ENCODE measurements at places on chromosomes 2 and 18.

DNA sequence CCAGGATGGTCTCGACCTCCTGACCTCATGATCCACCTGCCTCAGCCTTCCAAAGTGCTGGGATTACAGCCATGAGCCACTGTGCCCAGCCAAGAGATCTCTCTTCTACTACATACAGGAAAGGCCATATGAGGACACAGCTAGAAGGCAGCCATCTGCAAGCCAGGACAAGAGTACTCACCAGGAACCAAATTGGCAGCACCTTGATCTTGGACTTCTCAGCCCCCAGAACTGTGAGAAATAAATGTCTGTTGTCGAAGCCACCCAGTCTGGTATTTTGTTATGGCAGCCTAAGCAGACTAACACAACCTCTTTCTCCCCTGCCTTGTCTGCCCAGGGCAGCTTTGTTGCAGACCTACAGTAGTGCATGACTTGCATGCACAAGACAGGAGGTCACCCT is 211.3 kb upstream of the HAAO start:
- DNase-seq, result no peak

DNA sequence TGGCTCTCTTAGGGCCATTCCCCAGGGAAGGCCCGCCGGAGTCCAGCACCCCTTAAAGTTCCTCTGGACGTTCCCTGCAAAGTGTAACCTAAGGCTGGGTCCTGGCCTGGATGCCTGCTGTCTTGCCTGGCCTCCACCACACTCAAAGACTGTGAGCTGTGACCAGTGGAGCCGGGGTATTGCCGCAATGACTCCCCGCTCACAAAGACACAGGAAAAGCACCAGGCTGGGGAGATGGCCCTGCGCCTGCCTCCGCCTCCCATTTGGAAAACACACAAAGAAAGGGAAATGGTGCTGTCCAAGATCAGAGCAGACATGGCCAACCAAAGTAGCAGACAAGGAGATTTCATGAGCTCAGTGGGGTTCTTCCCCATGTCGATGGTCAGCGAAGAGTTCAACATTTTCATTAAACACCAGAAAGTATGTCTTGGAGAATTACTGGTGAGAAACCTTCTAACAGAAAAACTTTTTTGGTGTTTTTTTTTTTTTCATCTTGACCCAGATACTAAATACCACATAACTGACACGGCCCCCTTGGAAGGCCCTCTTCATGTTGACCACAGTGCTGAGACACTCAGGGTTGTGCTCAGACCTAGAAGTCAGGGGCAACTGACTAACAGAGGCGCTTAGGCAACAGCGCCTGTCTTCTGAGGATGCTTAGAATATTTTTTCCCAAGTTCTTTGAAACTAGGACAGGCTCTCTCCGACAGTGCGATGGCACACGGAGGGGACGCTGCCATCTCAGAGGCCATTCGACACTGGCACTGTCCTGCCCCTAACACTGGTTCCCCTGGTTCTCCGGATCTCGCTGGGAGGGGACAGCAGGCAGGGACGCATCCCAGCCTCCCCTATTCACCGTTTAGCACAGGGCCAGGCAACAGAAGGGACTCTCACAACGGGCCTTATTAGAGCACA is 226.4 kb upstream of the ID2 start:
- no peak for DNase-seq

DNA sequence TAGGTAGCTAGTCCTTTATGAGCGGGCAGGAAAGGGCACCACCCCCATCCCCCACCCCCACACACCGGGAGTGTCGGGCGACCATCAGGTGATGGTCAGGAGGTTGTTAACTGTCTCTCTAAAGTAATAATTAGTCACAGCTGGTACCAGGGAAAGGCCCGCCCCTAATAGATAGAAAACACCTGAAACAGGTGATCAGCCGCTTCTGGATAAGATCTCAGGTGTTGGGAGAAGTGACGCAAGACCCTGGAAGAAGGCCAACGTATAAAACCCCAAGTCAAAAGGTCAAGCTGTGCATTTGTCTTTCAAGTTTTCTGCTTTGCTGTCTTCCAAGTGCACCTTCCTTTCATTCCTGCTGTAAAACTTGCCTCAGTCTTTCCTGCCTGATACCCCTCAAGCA is 59.6 kb upstream of the LINC00305 start:
- DNase-seq, result no peak

DNA sequence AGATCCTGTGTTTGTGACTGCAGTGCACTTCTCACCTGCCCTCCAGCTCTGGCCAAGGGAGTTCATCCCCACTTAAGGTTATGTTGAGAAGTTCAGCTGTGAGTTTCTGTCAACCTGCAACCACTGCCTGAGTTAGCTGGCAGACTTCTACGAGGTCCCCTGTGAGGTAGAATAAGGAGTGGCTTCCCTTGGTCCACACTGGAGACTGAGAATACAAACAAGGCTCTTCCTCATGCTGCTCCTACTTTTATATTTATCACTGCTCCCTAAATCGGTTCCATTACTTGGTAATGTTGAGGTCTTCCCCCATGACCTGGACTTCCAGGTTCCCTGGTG is 353.2 kb upstream of the CWC22 start:
- DNase-seq, result no peak

- DNase-seq, result no peak
Measured at GRCh38 chr2:101430156-101430555, 42.9 kb upstream of the CREG2 start.

DNA sequence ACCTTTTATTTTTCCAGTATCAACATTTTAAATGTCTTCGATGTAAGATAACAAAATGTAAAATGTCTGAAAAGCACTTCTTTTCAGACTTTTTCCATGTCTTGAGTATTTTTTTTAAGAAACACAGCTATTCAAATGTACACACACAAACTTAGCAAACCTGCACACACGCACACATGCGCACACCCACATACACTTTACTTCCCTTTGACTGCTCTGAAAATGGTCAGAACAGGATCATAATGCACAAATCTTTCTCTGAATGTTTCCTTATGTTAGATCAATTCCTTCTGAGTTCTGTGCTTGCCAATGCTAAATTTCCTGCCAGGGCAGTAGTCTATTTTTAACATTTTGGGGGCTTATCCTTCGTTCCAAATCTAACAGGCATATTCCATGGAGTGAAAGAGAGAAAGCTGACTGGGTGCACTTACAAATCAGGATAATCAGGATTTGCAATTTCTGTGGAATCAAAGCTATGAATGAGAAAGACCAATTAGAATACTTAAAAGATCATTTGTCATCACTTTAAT is 136.3 kb downstream of the ZEB2 start:
- no peak for DNase-seq

DNA sequence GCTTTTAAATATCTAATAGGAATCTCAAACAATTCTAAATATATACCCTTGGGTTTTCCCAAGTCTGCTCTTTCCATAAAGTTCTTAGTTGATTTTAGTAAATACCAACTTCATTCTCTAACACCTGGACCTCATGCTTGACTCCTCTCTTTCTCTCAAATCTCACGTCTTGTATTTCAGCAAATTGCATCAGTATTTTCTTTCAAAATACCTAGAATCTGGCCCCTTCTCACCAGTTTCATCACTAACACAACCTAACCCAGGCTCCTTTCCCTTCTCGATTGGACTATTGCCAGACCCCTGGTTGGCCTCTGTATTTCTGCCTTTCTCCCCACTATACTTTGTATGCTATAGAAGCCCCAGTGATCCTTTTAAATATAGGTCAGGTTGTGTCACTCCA is 23.0 kb upstream of the FAM171B start:
- DNase-seq, result no peak

DNA sequence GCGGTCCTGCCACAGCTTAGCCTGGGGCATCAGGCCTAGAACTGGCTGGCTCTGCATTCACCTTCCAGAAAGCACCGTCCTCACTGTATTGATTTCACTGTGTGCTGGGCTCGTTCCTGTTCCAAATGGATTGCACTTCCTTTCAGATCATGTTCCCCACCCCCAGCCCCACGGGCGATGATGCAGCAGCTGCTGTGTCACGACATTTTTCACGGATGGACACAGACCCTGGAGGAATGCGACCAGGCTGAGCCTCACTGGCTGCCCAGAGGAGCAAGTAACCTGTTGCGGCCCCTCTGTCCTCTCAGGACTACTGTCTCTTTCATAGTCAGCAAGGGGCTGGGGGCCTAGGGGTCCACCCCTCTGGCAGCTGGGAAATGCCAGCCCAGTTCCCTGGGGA is 50.3 kb downstream of the CAPN13 start:
- DNase-seq, result no peak

GRCh38 chr2:160968183-160968582 is 192.0 kb upstream of the TANK start:
- DNase-seq, result no peak

DNA sequence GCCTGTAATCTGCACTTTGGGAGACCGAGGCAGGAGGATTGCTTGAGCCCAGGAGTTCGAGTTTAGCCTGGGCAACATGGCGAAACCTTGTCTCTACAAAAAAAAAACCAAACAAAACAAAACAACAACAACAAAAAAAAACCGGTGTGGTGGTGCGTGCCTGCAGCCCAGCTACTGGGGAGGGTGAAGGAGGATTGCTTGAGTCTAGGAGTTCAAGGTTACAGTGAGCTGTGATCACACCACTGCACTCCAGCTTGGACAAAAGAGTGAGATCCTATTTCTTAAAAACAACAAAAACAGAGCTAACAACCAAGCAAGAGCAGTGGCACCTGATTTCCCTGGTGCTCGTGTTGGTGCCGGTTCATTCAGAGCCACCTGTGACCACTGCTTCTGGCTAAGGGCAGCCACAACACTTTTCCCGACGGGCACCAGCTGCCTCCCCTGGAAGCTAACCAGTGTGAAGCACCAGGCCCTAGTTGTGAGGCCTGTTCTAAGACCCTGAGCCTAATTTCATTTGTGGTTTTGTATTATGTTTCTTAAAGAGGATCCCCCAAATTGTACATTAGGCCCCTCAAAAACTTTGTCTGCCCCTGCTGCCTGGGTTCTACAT is 1.3 kb downstream of the AOX1 start:
- DNase-seq, result no peak

- DNase-seq, result no peak
Measured at GRCh38 chr2:62669180-62669579, 36.3 kb upstream of the EHBP1 start.

GRCh38 chr2:60806988-60807681 is 51.1 kb downstream of the PAPOLG start:
- peak; percentile 38 for DNase-seq

DNA sequence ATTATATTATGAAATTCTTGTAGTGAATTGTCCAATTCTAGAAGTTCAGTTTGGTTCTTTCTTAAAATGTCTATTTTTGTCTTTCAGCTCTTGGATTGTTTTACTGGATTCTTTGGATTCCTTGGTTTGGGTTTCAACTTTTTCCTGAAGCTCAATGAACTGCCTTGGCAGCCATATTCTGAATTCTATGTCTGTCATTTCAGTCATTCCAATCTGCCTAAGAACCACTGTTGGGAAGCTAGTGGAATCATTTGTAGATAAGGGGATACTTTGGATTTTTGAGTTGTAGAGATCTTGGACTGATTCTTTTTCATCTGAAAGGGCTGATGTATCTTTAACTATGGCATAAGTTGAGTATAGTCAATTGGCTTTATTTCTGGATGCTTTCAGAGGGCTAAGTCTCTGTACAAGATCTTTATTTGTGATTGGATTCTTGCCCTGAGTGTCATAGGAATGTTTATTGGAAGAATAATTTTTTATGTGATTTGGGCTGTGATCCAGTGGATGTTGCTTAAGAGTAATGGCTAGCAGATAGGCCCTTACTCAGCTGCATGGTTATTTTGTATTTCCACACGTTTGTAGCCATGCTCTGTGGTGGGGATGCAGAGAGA is 42.3 kb downstream of the SERPINB7 start:
- DNase-seq, result no peak

- no peak for DNase-seq
Measured at GRCh38 chr2:172467382-172467781, 40.0 kb downstream of the ITGA6 start.

DNA sequence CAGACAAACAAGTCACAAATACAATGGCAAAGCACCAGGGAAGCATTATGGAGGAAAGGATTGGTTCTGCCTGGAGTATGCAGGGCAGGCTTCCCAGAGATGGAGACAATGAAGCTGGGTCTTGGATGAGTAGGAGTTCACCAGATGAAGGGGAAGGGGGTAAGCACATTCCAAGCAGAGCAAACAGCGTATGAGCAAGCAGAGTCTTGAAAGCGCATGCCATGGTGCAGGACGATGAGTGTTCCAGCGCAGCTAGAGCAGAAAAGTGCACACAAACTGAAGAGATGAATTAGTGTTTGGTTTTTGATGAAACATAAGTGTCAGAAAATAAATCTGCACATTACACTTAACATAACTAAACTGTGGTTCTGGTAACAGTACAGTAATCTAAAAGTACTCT is 21.6 kb downstream of the MBD2 start:
- DNase-seq, result no peak

- no peak for DNase-seq
Measured at GRCh38 chr2:128354726-128355470, 36.2 kb upstream of the HS6ST1 start.

DNA sequence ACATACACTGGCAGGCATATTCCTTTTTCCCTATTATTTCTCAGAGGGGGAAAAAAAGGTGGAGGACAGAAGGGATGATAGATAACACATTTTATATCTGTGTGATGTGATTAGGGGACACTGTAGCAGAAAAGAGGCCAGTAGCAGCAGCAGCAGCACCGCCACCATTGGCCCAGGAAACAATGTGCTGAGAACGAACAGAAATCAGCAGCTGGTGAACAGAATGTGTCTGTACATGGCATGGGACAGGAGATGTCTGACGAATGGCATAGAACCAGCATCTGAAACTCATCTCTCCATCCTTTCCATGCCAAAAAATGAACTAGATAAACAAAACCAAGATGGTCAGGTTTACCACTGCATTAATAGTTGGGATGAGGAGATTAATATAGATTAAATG is 936.1 kb upstream of the ACVR2A start:
- DNase-seq, result no peak

DNA sequence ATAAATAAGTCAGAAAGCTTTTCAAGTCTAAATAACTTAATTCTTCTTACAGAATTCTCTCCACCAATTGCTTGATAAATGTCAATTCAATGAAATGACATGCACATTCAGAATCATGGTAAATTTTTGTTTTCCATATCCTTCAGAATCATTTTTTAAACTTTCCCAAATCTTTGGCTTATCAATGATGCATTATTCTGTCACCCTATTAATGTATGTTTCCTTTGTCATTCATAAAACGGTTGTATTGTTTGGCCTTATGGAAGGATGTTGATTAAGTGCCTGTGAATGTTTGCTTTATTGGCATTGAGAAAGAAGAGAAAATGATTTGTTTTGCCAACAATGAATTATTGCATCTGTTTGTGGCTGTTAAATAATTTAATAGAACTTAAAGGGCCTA is 260.9 kb downstream of the PLCL1 start:
- DNase-seq, result no peak

DNA sequence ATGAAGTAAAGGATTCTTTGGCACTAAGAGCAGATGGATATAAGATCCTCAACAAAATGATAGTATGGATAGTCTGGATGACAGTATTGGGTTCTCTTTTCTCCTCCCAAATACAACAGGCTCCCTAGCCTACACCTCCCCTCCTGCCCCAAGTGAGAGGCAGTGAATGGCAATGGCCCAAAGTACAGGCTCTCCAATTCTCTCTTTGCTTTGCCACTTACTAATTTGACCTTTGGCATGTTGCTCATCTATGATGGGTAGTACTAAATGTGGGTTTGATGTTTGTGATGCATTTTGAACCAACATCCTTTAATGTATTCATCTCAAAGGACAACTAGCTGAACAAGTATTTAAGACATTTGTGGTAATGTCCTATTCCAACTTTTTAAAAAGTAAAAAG is 65.9 kb downstream of the EIF5B start:
- no peak for DNase-seq
